ENCODE measurements at places on chromosomes 6 and 20.

DNA sequence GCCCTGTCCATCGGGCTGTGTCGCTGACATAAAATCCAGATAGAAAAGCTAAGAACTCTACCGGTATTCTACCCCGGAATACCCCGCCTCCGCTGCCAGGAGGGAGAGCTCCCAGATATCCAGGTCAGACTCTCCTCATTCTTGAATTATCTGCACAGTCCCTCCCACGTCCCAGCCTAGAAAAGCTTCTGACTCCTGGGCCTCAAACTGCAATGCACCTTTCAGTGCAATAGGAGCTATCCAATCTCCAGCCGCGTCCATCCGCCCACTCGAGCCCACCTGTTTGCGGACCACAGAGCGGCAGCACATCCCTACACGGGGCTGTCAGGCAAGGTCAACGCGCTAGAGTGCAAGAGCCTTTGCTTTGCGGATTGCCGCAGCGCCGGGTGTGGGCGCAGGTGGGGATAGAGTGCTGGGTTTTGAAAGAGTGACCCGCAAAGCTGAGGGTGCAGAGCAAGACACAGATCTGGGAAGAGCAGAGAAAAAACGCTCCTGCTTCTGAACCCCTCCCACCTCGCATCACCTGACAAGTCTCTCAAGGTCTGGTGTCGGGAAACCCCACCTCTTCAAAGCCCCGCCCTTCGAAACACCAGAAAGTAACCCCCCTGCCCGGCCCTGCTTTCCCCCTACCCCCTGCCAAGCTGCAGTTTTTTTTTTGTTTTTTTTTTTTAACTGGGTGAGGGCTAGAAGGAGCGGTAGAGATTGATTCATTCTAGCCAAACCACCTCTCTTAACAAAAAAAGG is 1.3 kb downstream of the TAPBP start:
- peak; percentile 86 for DNase-seq

GRCh38 chr20:6421321-6422248 is 298.8 kb upstream of the FERMT1 start:
- DNase-seq = no peak

- DNase-seq = peak; percentile 60
Measured at GRCh38 chr6:154921482-154921881, 73.6 kb upstream of the TIAM2 start.

DNA sequence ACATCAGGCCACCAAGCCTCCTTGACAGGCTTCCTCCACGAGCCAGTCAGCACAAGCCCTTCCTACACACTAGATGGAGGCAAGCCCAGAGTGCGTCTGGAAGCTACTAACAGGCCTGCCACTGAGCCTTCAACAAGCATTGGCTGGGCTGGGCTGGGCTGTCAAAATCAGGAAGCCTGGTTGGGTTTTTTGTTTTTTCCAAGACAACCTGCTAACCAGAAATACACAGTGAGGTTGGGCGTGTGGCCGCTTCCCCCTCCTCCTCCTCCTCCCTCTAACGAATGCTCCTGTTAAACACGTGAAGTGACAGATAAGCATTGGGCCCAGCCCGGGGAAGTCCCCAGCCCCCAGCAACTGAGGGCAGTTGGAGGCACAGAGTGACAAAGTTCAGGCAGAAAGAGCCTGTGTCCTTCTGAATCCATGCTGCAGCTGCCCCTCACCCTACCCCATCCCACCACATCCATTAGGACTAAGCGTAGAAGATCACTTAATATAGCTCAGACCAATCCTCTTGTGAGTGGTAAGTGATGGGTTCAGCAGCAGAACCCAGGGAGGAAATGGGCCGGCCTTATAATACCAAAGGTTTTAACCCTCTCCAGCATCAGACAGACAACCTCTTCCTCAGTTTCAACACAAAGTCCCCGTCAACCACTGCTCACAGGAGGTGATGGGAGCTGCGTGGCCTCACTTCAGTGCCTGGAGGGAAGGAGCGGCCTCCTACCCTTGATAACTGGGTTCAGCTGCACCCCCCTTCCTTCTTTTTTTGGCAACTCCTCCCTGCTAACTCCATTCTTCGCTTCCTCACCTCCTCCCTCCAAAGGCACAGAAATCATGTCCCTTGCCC is 1.1 kb downstream of the NFATC2 start:
- DNase-seq = no peak

- DNase-seq = no peak
Measured at GRCh38 chr6:105836889-105837288, 249.2 kb upstream of the PRDM1 start.

- DNase-seq = no peak
Measured at GRCh38 chr20:10064611-10065010, 29.8 kb downstream of the ANKEF1 start.

DNA sequence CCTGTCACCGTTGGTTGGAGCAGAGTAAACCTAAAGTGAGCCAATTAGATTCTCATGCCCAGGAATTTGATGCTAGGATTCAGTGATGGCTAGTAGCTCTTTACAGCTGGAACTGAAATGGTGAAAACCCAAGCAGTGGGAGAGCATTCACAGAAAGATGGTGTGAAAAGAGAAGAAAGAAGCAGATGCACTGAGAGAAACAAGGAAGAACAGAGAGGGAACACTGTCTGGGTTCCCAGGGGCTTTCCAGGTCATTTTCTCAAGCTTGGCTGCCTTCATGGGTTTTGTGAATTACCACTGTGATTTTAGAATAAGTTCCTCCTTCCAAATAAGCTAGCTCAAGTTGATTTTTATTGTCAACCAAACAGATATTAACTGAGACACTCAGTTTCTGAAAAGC is 104.1 kb upstream of the AKIRIN2 start:
- no peak for DNase-seq

GRCh38 chr20:37940858-37941257 is 37.9 kb downstream of the VSTM2L start:
- no peak for DNase-seq

DNA sequence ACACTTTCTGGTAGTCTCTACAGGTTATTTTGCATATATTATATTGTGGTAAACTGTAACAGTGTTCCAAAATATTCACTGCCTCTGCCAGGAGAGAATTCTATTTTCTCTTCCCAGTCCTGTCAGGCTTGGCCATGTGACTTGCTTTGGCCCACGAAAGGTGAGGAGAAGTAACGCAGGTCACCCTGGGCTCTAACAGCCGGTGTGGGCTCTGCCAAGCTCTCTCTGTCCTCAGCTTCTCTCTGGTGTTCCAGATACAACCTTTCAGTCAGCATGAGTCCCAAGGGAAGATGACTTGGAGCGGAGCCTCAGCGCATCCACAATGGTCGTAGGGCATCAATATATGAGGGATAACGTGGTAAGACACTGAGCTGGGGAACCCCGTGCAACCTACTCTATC is 113.0 kb upstream of the RREB1 start:
- DNase-seq = no peak

- no peak for DNase-seq
Measured at GRCh38 chr6:33117811-33118277, 42.1 kb downstream of the HLA-DPB1 start.

DNA sequence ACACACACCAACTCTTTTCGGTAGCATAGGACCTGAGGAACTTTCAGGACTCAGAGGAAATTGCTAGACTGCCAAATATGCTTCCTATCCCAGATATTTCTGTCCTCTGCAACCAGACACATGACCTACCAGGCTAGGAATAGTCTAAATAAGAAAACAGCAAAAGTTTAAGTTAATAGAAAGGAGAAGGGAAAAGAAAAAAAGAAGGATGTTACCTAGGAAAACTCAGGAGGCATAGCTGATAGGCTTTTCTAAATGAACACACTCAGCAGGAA is 74.6 kb downstream of the MAP3K5 start:
- DNase-seq = no peak

- no peak for DNase-seq
Measured at GRCh38 chr6:10598084-10598960, 77.2 kb downstream of the GCNT2 start.

GRCh38 chr20:63273635-63274380 is 1.2 kb downstream of the ARFGAP1 start:
- DNase-seq = peak; percentile 64

DNA sequence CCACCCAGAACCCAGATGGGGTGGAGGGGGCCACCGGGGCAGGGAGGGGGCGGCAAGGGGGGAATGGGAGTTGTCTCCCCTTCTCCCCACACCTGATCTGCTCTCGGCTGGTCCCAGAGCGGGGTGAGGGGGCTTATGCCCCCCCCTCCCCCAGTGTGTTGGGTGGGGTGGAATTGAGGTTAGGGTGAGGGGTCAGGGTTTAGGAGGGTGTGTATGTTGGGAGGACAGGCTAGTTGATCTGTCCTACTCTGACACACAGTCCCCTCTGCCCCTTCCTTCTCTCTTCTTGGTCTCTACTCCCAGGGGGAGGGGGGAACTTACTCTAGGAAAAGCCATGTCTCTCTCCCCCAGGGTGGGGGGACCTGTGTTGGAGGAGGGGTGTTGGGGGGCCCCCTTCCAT is 1.9 kb upstream of the ZBTB9 start:
- DNase-seq = no peak

DNA sequence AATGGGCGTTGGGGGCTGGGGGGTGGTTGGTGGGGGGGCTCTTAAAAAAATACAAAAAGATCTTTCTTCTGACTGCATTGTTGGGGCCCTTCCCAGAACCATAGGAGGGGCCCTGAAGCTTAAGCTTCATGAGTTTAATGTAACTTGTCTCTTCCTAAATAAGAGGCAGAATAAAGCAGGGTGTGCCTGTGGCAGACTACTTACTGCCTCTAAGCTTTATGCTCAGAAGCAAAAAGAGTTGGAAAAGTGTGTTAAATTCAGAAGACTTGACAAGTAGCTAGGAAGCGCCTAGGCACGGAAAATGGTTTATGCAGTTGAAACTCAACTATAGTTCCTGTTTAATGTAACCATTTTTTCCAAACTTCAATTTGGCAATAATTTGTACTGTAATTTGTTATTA is 44.5 kb downstream of the TIAM2 start:
- no peak for DNase-seq

- no peak for DNase-seq
Measured at GRCh38 chr6:161882196-161882765, 608.4 kb upstream of the AGPAT4 start.

- DNase-seq = peak; percentile 15
Measured at GRCh38 chr6:8888468-8888867, 453.1 kb upstream of the SLC35B3 start.

DNA sequence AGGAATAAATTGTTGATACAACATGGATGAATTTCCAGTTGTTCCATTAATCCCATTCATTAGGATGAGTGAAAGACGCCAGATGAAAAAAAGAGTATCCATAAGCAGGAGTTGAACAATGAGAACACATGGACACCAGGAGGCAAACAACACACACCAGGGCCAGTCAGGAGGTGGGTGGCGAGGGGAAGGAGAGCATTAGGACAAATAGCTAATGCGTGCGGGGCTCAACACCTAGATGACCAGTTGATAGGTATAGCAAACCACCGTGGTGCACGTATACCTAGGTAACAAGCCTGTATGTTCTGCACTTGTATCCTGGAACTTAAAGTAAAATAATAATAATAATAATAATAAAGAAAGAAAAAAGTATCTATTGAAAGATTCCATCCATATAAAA is 11.1 kb downstream of the PCED1A start:
- no peak for DNase-seq

GRCh38 chr20:58818586-58819285 is 32.0 kb downstream of the GNAS-AS1 start:
- DNase-seq = peak; percentile 50

DNA sequence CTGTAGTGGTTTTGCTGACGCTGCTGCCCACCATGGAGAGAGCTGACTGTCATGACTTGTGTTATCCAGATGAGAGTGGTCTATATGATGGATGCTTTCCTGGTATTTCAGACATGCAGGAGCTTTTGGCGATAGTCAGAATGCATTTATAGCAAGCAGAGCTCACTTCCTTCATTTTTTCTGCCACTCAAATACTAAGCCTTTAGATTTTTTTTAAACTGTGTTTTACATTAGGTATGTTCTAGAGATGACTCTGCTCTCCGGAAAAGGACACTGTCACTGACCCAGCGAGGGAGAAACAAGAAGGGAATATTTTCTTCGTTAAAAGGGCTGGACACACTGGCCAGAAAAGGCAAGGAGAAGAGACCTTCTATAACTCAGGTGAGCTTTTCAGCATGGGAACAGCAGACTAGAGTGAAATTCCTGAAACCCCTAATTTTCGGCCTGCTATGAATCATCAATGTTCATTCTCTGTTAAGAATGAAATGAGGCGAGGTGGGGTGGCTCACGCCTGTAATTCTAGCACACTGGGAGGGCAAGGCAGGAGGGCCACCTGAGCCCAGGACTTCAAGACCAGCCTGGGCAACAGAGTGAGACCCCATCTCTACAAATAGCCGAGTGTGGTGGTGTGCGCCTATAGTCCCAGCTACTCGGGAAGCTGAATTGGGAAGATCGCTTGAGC is 98.6 kb upstream of the CLDN20 start:
- no peak for DNase-seq

GRCh38 chr20:45138561-45139300 is 14.5 kb upstream of the WFDC12 start:
- DNase-seq = peak; percentile 17

DNA sequence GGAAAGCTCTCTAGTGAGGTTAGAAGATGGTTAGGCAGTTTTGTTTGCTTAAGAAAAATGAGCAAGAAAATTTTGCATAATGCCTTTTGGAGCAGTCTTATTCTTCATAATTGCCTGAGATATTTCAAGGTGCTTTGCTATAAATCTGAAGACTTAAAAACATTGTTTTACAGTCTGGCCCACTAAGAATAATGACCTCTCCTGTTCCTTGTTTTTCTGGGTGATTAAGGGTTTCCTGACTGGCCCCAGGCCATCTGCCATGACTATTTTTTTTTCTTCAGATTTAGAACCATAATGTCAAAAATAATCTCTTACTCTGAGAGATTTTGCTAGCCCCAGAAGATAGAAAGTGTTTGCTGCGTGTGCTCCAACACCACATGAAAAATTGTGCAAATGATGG is 72.3 kb upstream of the CENPW start:
- DNase-seq = no peak

GRCh38 chr20:40274912-40275533 is 414.0 kb downstream of the MAFB start:
- DNase-seq = no peak

GRCh38 chr6:33299237-33299944 is 649 bp upstream of the RGL2 start:
- peak; percentile 93 for DNase-seq

DNA sequence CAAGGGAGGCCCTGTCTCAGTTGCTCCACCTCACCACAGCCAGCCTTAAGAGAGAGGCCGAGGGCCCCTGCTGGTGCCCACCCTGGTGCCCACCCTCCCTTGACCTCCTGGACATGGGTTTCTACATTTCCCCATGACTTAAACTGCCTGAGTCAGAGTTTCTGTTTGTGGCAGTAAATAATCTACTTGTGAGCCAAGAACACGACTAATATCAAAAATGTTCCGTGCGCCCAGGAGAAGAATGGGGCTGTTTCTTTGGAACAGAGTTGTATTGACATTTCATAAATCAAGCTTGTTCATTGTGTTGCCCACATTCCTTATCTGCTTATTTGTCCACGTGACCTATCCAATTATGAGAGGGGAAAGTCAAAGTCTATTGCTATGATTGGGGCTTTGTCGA is 143.5 kb downstream of the ANKRD60 start:
- DNase-seq = no peak

GRCh38 chr6:37302086-37302686 is 44.2 kb upstream of the TMEM217 start:
- no peak for DNase-seq

DNA sequence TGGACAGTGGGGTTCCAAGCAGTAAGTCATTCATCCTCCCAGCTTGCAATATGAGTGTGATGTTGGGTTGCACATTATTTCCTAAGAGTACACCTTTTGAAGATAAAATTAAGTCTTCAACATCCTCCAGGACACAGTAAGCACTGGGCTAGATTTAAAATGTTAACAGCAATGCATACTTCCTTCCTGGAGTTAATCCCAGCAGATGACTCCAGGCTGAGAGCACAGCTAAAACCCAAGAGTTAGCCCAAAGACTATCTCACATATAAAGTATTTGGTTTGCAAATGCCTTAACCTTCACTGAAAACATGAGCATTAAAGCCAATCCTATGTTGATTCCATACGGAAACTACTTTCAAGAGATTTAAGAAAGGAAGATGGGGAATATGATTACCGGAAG is 69.2 kb downstream of the SLC23A2 start:
- no peak for DNase-seq

Data from NCI-H226 (cell line).